Uterus (tissue), 4 donors: ENCODE measurements at places on chromosomes 6 and 20.

DNA sequence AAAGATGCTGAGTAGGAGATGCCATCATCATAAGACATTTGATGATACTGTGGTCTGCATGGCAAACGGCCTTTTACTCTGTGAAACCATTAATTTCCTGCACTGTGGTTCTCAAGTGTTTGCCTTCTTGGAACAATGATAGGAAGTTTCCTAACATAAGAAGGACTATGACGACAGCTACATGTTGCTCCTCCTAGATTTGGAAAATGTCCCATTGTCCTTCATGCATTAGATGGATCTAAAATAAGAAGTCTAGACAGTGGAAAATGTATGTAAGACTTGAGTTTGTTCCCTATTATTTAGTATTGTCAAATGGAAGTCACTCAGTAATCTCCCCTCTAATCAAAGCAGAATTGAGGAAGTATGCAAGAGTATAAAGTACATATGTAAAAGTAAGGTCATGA lies 98.5 kb upstream of the TMEM170B start:
- no peak for DNase-seq

DNA sequence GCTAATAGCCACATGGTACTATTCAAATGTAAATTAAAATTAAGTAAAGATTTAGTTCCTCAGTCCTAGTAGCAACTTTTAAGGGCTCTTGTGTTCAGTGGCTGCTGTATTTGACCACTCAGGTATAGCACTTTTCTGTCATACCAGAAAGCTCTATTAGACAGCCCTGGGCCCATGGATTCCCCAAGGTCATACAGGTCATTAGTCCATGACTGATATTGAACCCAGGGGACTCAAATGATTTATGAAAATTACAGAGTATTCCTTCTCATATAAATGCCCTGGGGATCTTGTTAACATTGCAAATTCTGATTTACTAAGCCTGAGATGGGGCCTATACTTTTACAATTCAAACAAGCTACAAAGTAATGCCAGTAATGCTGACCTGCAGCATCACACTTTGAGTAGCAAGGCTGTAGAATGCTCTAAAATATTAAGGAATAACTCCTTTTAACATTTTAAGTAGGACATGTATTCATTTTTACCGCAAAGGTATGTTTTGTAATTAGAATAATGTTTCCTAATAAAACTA lies 29.6 kb downstream of the RNF217 start:
- no peak for DNase-seq

DNA sequence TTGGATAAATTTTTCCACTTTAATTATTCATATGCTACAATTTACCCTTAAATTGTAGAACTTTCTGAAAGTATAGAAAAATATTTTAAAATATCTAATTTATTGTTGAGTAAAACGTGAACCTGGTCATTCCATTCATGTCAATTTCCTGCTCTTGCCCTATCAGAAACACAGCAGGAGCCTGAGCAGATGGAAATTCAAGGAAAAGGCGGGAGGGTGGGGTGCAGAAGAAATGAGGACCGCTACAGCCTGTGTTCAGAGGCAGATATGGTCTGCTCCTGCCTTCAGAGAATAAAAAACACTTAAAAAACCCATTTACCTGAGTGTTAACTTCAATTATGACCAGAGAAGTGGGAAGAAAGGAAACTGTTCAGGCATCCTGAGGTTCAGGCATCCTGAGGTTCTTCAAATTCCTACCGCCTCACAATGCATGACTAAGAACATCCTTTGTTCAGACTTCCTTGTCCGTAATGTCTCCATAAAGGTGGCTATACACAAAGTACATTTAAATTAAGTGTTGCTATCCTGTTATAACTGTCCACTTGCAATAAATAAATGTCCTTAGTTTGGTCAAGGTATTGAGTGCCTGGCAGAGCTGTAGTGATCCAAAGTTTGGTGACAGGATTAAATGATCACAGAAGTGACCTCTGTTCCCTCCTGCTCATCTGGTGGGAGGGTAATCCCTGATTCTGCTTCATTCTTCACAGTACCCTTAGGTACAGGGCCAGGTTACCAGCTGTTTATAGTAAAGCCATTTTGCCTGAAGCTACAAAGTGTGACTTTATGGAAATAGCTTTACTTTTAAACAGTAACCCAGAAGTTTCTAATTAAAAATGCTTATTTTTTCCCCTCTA lies 109.1 kb downstream of the MAN1A1 start:
- DNase-seq = no peak

- DNase-seq = no peak
Observed at GRCh38 chr6:106097411-106098231, 11.5 kb downstream of the PRDM1 start.

DNA sequence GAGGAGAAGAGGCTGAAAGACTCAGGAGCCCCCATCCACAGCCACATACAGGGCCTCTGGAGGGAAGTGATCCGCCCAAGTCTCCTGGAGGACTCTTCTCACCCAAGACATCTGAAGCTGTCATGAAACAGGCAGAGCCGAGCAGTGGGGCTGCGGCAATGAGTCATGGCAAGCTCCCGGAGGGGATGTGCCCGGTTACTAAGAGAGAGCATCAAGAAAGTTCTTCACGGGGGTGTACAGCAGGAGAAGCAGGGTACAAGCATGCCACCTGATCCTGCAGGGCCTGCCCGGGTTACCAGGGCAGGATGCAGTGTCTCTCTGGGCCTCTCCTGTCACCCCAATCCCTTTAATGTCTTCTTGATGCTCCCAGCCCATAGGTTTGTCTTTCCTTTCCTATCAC lies 21.1 kb downstream of the TRIM26 start:
- no peak for DNase-seq

- no peak for DNase-seq
Observed at GRCh38 chr6:35170166-35170565, 29.0 kb upstream of the TCP11 start.

GRCh38 chr20:17610566-17611289 lies 40.9 kb downstream of the DSTN start:
- DNase-seq = no peak
